ENCODE measurements at places on chromosomes 6 and 20. TPM values are rescaled to one million over a fixed set of nuclear protein-coding genes. Genes with fewer than 3 reads are reported as not detected.

GRCh38 chr6:139547122-139547776, 172.8 kb upstream of the CITED2 start:
- DNase-seq, result no peak

Gene TENT5A
- polyA plus RNA-seq, result 5.0 TPM

- no peak for DNase-seq
These were observed 96.2 kb downstream of the RPP40 start for GRCh38 chr6:4907602-4908001.

DNA sequence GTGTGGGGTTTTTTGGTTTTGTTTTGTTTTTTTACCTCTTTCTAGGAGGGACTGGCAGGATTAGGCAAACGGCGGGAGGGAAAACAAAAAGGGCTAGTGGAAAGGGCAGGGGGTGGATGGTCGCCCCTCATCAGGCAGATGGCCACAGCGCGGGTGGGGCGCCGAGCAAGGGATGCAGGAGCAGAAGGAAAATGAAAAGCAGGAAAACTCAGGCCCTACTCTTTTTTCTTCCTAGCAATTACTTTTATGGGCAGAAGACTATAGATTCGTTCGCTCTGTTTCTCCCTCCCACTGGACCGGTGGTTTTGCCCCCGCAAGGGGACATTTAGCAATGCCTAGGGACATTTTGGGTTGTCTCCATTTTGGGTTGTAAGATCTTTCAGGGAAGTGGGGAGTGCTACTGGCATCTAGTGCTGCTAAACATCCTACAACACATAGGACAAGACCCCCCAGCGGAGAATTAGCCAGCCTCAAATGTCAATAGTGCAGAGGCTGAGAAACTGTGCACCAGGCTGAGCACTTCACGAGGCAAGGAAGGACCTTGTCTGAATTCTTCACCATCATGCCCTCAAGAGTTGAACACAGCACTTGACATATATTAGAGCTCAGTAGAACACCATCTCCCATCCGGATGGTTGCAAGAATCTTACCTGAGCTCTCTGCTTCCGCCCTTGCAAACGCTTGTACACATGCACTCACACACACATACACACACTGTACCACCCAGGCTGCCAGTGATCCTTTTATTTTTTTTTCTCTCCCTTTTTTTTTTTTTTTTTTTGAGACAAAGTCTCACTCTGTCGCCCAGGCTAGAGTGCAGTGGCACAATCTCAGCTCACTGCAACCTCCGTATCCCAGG, 4.8 kb upstream of the ZMYND8 start:
- DNase-seq, result peak; percentile 50

GRCh38 chr6:31070711-31071197, 41.6 kb downstream of the C6orf15 start:
- DNase-seq, result no peak

All from SK-N-SH (cell line).